ENCODE measurements at places on chromosomes 7 and 10.

- no peak for DNase-seq
These were observed 448.5 kb upstream of the ANKRD30A start for GRCh38 chr10:36676756-36677430.

GRCh38 chr7:73354196-73354595 lies 26.2 kb downstream of the FKBP6 start:
- no peak for DNase-seq

GRCh38 chr7:127876393-127876792 lies 154.8 kb downstream of the LRRC4 start:
- DNase-seq = no peak

GRCh38 chr7:120805636-120806388 lies 52.1 kb downstream of the TSPAN12 start:
- peak; percentile 53 for DNase-seq

GRCh38 chr10:78272329-78272728 lies 238.7 kb downstream of the RPS24 start:
- no peak for DNase-seq

GRCh38 chr7:97011536-97012364 lies 6.4 kb downstream of the DLX6 start:
- no peak for DNase-seq
